Skin of body (tissue), 3 donors: ENCODE measurements at places on chromosomes 5 and 9. TPM values are rescaled to one million over a fixed set of nuclear protein-coding genes. Genes with fewer than 3 reads are reported as not detected.

Gene ACOT12
- total RNA-seq = 0.10 TPM

Gene RNF38
- 16.1 TPM for total RNA-seq

Gene CCL28
- 4.3 TPM for total RNA-seq

Gene SLC34A1
- total RNA-seq = not detected

Gene MUSK
- 1.1 TPM for total RNA-seq

Gene CCNO
- total RNA-seq = 0.20 TPM
